T-cell (primary cell): ENCODE measurements at places on chromosomes 2 and 18.

DNA sequence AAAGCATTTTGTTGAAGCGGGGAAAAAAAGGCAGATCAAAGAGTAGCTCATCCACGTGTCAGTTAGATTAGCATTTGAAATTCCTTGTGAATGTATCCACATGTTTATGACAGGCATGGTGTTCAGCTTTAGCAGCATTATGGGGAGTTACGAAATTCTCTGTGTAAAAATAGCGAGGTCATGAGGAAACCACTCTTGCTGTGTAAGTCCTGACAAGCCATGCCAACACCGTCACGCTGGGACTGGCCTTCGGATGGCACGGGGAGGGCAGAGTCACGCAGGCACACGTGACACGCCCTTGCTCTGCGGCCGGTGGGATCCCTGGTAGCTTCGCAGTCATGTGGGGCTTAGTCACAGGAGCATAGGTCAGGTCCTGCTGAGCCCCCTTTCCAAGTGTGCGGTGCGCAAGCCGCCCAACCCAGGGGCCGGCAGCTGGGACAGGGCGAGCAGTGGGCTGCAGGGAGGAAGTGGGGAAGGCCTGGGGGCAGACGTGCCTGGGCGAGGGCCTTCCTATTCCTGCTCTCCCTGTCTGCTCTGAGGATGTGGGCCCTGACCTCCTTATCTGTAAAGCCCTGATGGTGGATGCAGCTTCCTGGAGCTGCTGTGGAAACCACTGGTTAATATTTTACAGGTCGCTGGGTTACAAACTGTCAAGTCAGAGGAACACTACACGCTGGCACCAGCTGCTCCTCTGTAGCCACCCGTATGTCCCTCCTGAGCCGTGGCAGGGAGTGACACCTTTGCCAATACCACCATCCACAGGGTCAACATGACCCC is 18.0 kb downstream of the MBP start:
- peak; percentile 36 for DNase-seq

GRCh38 chr2:223971-224760 is 39.7 kb downstream of the SH3YL1 start:
- no peak for DNase-seq

DNA sequence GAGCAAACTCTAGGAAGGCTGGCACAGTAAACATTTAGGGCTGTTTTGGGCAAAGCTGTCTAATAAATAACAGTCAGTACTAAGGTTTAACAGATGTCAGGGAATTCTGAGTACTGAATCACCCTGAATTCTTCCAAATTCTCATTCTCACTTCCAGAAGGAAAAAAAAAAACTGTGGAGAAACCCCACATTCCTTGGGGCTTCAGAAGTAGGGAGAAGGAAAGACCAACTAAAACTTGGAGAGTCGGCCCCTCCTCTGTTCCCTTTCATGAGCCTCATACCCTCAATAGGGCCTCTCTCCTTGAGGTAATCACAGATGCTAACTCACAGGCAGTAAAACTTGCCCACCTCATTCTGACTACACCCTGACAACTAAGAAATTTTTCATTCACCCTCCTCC is 62.1 kb downstream of the CCDC148 start:
- DNase-seq = no peak

DNA sequence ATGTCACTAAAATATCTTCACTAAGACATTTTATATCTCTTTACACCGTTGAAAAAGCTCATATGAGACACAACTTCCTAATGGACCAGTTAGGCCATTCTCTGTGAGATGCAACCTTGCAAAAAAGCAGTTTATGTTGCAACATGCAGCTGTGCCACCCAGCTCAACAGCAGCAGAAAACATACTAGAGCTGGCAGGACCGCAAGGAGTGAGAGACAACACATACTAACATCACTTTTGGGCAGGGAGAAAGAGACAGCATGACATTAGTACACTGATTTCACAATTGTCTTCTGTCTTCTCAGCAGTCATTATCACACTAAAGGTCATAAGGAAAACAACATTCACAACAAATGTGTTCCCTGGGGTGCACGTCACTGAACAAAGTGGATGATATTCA is 122.9 kb downstream of the EPB41L3 start:
- no peak for DNase-seq

GRCh38 chr2:10260130-10260529 is 42.6 kb upstream of the HPCAL1 start:
- no peak for DNase-seq

- no peak for DNase-seq
Observed at GRCh38 chr18:11775436-11776174, 75.6 kb upstream of the CHMP1B start.

DNA sequence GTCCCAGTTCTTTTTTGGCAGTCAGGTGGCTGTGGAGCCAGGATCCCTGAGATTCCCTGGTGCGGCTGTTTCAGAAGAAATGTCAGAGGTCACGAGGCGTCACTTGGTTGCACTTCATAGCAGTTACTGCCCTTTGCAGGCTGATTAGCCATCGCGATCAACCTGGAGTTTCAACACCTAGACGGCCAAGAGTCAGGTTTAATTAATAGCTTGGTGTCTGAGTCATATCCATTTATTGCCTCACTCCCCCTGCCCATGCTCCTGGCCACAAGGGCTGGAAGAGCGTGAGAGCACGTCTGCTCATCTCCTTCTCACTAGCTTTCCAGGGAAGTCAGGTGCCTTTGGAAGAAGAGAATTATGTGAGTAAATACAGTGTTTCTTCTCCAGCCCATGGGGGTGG is 552.3 kb downstream of the TSN start:
- no peak for DNase-seq

- DNase-seq = no peak
Observed at GRCh38 chr2:230715201-230715600, 2.6 kb downstream of the CAB39 start.

- no peak for DNase-seq
Observed at GRCh38 chr2:177235855-177236437, 23.4 kb downstream of the HNRNPA3 start.

DNA sequence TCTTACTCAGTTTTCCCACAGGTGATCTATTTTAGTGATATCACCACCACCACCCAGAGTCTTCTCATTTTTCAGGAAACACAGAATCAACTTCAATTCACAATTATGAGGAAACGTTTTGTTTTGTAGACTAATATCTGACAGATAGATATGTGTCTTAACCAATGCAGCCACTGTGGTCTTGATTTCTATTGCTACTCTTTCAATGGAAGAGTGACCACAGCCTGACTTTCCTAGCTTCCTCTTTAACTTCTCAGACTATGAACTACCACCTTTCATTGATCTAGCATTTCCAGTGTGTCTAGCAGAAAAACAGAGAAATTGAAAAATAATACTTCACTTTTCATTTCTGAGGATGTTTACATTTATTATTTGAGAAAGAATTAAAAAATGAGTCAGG is 20.5 kb downstream of the ADAM17 start:
- no peak for DNase-seq

- DNase-seq = no peak
Observed at GRCh38 chr2:120300385-120300784, 45.6 kb upstream of the INHBB start.

GRCh38 chr2:216606551-216607276 is 26.5 kb upstream of the IGFBP2 start:
- DNase-seq = peak; percentile 9

DNA sequence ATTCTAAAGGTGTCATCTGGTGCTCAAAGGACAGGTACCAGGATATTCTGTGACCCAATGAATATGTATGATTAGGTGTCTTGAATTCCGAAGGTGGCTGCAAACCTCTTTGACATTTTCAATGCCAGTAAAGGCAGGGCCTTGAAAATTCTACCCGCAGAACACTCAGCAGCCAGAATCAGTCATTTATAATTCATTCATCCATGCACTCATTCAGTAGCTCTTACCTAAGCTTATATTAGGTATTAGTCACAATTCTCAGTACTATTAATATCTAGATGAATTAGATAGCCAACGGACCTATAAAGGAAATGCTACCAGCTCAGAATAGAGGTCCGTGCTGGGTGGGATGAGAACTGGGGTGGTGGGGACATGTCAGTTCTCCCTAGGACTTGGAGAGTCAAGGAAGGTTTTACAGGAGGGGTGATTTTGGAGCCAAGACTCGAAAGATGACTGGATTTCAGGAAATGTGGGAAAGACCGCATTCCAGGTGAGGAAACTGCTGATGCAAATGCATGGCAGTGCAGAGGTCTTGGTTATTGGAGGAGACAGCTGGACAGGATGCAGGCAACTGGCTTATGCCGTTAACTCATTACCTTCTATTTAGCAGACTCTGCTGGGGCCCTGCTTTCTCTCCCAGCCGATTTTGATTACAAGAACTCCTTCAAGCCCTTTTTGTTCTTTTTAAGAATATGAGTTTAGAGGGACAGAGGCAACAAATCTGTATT is 7.2 kb downstream of the TRIB2 start:
- no peak for DNase-seq

- DNase-seq = no peak
Observed at GRCh38 chr2:109710505-109711229, 83.4 kb upstream of the RGPD5 start.

DNA sequence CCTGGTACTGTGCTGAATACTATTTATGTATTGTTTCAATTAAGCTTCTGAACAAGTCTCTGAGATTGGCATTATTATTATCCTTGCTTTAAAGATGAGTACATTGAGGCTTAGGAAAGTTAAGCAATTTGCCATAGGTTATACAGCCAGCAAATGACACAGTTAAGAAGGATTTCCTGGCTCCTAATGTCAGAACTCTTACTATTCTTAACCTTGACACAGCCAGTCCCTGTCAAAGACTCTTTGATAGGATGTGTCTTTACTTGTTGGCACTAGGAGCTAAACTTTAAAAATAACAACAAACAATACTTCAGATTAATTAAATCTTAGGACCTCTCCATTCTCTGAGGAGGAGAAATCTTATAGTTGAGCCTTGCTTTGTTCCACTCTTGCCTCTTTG is 70.6 kb downstream of the UBR3 start:
- DNase-seq = no peak

- DNase-seq = no peak
Observed at GRCh38 chr18:22674272-22674671, 256.6 kb upstream of the CTAGE1 start.

- no peak for DNase-seq
Observed at GRCh38 chr2:134238371-134238770, 15.5 kb upstream of the MGAT5 start.

GRCh38 chr2:144706647-144707046 is 186.7 kb upstream of the ZEB2 start:
- DNase-seq = no peak

DNA sequence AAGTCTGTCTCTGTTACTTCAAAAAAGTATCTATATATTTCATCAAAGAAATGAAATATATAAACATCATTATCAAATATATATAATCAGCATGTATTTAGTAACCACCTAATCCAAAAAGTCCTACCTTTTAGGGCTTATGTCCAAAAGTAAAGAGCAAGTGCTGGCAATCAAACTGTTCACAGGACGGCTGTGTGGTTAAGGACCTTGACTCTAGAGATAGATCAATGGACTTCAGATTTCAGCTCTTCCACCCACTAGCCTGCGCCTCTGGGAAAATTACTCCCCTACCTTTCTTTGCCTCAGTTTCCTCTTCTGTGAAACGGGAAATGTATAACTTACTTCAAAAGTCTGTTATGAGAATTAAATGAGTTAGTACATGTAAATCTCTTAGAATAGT is 29.4 kb downstream of the SATB2 start:
- DNase-seq = no peak

- DNase-seq = no peak
Observed at GRCh38 chr2:109201465-109202327, 72.7 kb downstream of the SH3RF3 start.

DNA sequence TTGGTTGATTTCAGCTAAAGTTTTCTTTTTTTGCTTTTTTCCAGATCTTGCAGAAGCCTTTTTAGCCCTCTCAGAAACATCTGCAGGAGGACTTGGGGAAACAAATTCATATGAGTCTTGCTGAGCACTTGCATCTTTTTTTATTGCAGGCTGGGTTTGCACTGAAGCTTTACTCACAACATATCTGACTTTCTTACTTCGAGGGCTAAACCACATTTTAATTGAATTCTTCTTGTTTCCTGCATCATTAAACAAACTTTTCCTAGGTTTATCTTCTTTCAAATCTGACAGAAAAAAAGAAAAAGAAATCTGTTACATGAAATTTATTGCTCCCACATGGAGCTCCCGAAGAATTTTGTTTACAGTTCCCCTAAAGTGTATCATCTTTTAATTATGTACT is 28.3 kb downstream of the BARD1 start:
- DNase-seq = no peak

GRCh38 chr18:49934457-49934856 is 121.1 kb upstream of the ACAA2 start:
- no peak for DNase-seq

DNA sequence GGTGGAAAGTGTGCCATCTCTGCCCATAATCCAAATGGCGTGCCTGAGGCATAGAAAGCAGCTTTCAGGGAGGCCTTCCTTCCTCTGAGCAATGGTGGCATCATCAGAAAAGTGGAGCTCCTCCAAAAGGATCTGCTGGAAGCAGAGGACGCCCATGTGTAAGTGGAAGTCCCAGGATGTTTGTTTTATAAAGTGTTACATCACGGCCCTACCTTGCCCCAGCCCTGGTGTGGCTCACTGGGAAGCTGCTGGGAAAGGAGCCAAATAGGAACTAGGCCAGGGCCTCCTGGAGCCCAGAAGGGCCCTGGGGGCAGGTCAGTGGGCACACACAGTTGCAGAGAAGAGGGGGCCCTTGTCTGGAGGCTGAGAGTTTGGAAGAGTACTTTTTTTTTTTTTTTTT is 4.2 kb upstream of the ODC1 start:
- DNase-seq = no peak

DNA sequence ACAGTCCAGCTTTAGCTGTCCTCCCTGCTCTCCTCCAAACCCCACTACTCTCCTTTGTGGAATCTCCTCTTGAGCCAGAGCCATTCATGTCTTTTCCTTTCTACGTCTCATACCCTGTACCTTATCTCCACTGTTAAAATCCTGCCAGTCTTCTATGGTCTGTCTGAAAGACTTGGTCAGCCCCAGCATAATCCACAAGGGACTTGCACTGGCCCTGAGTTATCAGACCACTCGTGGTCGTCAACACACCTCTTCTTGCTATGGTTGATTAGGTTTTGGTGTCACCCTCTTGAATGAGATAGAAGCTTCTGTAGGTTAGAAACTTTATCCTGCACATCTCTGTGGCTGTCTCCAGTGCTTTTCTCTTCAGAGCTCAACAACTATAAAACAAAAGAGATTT is 56.8 kb downstream of the MYO1B start:
- no peak for DNase-seq
